ENCODE measurements at places on chromosomes 4 and X. TPM values are rescaled to one million over a fixed set of nuclear protein-coding genes. Genes with fewer than 3 reads are reported as not detected.

The TDO2 gene
- total RNA-seq: not detected

- DNase-seq: no peak
These were observed 57.7 kb downstream of the TBL1X start for GRCh38 chrX:9522378-9523155.

The BEX5 gene
- total RNA-seq: 0.91 TPM

DNA sequence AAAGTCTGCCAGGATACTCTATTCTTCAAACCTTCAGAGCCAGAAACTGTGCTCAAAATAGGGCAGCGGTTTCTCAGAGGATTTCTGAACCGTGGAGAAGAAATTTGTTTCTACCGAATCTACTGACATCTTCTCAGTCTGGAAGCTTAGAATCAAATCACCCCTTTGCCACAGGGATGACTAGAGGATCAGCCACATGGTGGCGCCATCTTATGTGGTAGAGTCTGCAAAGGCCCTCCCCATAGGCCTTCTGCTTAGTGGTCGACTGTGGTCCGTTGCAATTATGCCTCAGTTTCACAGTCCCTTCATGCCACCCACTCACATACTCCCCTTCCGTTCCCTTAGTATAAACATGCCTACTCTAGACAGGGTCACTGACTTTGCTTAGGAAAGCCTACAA is 680.7 kb upstream of the SPANXN1 start:
- DNase-seq: no peak

DNA sequence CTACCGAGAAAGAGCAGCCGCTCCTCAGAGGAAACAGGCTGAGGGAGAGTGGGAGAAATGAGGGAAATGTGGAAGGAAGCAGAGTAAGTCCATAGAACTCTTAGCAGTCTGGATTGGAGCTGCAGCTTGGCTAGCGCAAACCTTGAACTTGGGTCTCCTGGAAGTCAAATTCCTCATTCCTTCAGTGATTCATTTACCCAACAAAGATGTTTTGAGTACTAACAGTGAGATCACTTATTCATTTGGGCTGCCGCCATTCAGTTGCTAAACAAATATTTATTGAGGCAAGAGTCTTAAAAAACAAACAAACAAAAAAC is 51.5 kb downstream of the SEL1L3 start:
- no peak for DNase-seq

The C4orf51 gene
- not detected for total RNA-seq

- DNase-seq: no peak
These were observed 284.8 kb downstream of the AFF2 start for GRCh38 chrX:148785256-148785655.

The NEXMIF gene
- total RNA-seq: 2.3 TPM

DNA sequence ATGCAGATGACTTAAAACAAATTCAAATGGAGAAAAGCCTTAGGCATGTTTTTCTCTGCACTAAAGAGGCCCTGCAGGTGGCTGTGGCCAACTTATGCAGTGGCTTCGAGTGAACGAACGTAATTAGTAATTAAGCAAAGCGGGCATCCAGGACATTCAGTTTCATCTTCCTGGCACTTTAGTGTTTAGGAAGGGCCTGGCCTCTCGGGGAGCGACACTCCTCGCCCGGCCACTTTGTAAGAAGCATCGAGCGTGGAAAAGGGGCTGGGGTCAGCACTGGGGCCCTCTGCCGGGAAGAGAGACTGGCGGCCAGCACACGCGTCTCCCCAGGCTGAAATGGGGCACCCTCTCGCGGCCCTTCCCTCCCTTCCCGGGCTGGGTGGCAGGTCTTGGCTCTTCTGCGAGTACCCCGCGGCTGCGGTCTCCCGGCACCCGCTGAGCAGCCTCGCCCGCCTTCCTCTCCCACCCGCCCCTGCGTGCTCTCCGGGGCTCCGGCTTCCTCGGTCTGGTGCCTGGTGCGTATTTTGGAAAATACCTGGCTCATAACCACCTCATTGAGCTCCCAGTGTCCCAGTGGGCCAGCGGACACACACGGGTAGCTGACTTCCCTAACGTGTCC is 677 bp upstream of the CYP4V2 start:
- no peak for DNase-seq

DNA sequence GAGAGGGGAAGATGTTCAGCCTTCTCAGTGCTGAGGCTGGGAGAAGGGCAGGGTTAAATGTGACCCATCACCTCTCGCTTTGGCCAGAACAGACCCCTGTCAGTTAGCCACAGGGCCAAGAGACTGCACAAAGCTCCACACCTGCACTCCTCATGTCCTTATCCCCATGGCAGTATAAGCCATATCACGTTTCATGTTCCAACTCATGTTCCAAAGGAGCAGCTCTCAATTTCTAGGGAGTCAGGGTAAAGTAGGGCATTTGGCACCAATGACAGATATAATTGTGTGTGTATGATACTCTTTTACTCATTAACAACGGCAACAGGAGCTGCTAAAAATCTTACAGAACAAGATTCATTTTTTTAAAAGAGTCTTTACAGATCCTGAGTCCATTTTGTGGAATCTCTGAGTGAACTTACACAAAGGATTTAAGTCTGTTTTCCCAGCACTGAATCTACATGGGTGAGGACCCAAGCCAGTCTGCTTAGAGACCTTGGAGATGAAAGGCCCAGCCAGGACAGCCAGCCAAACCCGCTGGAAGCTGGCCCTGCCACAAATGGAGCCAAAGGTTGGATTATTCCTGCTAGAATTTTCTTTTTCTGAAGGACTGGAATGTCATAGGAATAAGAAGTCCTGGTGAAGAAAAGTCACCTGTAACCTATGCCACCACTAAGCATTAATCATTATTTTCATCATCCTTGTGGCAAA is 129.1 kb upstream of the SMAD1 start:
- DNase-seq: no peak

The PFKFB1 gene
- total RNA-seq: 0.47 TPM
